NCI-H446 treated with DMSO at 0.1 percent for 48 hours (cell line): ENCODE measurements at places on chromosomes 1 and 21.

DNA sequence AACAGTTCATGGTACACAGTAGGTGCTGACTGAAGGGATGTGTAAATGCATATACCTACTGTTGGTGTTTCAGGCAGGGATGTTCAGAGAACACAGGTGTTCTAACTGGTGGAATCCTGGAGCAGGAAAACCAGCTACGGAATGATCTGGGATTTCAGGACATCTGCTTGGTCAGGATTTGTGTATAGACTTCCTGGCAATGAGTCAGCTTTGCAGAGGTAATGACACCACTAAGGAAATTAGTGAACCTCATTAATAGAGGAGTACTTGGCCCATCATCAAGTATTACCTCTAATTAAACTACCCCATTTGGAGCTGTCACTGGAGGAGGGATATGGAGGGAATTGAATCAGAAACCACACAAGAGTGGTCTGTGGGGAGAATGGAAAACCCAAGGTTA, 7.3 kb downstream of the MRPL37 start:
- no peak for DNase-seq

DNA sequence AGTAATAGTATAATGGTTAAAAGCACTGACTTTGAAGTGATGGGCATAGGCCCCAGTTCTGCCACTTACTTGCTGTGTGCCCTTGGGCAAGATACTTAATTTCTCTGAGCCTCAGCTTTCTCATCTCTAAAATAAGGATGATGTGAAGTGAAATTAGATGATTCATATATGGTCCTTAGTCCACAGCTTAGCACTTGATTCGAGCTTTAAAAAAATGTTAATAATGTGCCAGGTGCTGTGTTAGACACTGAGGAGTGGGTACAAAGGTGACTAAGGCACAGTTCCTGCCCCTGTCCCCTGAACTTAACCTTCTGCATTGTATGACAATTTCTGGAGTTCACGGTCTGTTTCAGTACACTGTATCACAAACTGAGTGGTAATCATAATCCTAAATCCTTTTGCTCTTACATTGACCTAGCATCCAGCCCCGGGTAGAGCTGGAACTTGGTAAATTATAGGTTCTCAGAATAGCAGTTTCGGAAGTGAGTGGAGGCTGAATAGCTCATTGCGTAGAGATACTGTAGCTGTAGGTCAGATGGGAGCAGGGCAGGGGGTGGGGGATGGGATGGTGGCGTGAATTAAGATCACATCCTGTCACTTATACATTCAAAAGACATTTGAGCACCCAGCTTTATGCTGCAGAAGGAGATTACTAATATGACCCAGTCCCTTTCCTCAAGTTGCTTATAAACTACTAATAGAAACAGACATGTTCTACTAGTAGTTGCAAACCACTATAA, 1.5 kb downstream of the ZNF691 start:
- no peak for DNase-seq

GRCh38 chr1:3074800-3075199, 5.8 kb downstream of the PRDM16 start:
- DNase-seq: no peak

DNA sequence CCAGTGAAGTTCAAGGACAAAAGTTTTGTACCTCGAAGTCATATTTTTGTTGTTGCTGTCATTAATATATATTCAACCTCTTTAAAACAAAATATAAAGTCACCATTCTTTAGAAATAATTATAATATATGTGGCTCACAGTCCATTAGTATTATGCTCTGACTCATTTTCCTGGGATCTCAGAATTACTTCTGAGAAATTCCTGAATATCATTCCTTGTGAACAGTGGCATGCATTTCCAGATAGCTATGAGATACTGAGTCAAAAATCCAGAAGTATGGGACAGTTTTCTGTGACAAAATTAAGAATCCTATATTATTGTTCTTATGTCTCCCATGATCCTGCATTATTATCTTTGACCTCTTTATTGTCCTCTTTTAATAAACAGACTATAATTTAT, 13.8 kb upstream of the RGS21 start:
- no peak for DNase-seq

GRCh38 chr1:18090636-18091035, 17.0 kb upstream of the IGSF21 start:
- no peak for DNase-seq

GRCh38 chr1:11502516-11502915, 23.6 kb downstream of the DISP3 start:
- no peak for DNase-seq

GRCh38 chr21:31566611-31567010, 92.9 kb upstream of the SOD1 start:
- no peak for DNase-seq

- no peak for DNase-seq
Measured at GRCh38 chr1:206467915-206468314, 2.4 kb upstream of the IKBKE start.

GRCh38 chr1:71967670-71968069, 314.7 kb downstream of the NEGR1 start:
- DNase-seq: no peak

DNA sequence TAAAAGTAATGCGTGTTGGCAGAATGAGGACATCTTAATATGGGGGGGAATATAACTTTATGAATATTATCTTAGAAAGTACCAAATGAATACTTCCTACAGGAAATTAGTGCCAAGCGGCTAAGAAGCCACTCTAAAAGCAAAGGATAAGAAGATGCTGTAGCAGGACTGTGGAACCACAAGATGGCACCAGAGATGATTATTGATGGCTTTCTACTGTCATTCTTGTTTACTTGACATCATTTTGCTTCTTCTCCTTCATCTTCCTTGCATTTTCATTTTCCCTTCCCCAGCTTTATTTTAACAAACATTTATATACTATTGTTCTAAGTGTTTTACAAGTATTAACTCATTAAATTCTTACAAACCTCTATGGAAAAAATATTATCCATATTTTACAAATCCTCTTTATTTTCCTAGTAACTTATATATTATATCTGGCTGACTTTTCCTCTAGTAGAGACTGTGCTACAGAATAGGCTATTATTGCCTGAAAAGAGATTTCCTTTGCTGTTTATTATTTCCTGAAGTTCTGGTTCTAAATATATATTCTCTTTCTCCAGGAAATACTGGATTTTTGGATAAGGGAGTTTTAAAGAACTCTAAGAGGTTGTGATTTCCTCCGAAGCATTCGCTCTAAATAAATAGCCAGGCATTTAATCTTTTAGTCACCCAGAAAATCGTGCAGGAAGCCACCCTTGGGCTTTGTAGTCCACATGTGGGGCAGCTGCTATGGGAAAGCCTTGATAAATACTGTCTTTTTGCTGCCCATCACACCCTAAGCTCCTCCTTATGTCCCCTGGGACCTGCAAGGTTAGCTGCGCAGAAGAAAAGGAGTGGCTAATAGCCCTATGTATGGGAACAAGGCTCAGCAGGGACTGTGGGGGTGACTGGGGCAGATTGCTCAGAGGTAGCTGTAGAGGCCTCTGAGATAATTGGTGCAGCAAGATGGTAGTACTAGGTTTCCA, 69.8 kb downstream of the TPR start:
- DNase-seq: peak; percentile 17

GRCh38 chr21:45817345-45817744, 164.2 kb upstream of the COL6A1 start:
- no peak for DNase-seq

DNA sequence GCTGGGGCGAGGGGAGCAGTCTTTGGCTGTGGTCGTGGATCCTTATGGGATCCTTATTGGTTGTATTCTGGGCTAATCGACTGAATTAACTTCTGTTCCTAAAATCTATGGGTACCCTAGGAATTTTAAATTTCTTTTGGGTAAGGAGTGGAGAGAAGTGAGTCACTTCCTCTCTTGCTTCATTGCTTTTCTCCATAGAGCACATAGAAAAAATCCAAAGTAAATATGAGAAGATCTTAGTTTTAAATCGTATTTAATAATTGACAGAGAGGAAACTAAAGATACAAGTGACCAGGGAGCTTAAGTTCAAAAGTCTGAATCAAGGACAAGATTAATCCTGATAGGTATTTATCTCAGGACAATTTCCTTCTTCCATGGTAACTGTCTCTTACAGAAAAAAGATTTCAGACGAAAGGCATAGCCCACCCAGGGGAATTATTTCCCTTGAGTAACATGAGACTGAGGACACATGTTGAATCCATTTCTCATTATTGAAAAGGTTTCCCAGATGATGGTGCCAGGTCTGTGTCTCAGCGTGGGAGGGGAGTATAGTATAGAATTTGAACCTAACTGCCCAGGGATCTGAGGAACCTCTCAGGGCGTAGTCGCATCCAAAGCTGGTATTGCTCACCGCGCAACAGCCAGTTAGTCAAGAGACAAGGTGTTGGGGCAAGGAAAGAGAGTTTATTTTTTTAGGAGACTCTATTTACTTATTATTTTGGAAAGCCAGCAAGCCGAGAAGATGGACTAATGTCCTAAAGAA, 28.7 kb upstream of the FASLG start:
- DNase-seq: no peak

DNA sequence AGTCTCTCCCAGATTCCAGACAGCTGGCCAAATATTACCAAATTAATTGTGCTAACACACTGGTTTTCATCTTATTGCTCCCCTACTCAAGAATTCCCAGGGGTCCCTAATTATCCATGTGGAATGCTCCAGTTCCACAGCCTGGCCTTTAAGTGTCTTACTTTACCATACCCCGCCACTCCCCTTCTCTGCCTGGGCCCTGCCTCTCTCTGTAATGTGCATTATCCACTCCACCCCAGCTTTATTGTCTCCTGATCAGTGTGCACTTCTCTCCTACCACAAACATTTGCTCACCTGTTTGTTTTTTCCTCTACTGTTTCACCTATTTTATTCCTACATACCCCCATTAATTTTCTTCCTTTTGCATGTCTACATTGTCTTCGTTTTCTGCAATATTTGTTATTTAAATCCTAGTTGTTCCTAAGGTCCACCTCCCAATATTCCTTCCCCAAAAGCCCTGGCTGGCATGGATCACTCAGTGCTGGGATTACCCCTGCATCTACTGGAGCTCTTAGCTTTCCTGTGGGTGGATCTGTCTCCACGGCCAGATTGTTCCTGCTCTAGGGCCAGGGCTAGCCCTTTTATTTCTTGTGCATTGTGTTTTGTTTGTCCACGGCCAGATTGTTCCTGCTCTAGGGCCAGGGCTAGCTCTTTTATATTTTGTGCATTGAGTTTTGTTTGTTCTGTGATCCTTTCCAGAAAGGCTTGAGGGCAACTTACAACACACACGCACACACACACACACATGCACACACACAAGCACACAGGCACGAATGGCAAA, 33.4 kb upstream of the ATP1B1 start:
- no peak for DNase-seq

DNA sequence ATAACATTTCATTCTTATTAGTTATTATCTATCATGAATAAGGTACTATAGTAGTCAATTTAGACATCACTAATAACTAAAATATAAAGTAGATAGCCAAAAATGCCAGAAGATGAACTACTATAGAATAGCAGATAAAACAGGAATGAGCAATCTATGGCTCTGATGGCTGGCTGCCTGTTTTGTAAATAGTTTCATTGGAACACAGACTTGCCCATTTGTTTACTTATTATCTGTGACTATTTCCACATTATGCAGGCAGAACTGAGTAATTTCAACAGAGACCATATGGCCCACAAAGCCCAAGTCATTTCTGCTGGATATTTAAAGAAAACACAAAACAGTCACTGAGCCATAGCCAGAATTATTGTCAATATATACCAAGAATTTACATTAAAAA, 222.1 kb downstream of the COL24A1 start:
- DNase-seq: no peak

GRCh38 chr1:110555807-110556470, 37.0 kb upstream of the KCNA10 start:
- DNase-seq: peak; percentile 50

DNA sequence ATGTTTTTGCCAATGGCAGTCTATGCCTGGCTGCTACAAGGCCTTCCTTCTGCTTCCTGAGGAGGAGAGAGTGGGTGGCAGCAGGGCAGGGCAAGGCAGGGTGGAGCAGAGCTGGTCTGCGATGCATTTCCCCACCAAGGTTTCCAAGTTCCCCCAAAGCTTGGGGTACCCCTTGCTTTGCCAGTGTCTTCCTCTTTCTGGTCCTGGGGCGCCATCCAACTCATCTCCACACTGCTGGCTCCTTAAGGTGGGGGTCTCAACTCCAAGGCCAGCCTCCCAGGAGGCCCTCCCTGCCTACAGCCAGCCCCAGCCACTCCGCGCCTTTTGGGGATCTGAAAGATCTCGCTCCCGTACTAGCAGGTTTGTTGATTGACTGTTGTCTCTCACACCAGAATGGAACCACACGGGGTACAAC, 3.9 kb upstream of the SKI start:
- DNase-seq: no peak

DNA sequence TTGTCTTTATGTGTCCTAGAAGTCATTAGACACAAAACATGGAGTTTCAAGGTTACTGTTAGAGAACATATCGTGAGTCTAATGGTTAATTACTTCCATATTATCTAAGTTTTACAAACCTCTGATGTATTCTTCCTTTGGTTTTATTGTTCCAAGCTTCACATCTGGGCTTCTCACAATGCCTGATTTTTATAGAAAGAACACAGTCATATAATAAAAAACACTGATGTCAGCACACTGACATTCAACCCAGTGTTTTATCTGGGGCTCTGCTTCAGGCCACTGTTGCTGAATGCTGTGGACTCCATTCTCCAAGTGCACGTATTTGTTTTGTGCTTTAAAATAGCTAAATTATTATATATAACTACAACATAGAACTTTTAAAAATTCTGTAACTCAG, 232.9 kb downstream of the SMYD3 start:
- no peak for DNase-seq

GRCh38 chr1:157732755-157733154, 32.2 kb upstream of the FCRL3 start:
- no peak for DNase-seq

- peak; percentile 91 for DNase-seq
Measured at GRCh38 chr1:153783233-153784190, 8.3 kb downstream of the SLC27A3 start.

DNA sequence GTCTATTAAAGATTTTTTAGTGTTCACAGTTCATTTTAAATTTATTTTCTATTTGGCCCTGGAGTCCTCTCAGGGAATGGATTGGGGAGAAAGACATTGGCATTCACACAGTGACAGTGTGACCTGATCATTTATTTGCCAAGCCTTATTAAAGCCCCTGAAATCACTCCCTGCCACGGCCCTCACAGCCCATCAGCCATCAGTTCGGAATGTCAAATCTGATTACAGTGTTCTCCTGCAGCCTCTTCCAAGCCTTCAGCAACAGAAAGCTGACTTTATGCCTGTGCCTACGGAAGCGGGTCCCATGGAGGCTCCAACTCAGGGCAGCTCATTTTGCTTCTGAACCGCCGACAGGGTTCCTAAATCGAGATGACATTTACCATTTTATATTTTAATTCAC, 451.2 kb downstream of the DSCAM start:
- DNase-seq: no peak

DNA sequence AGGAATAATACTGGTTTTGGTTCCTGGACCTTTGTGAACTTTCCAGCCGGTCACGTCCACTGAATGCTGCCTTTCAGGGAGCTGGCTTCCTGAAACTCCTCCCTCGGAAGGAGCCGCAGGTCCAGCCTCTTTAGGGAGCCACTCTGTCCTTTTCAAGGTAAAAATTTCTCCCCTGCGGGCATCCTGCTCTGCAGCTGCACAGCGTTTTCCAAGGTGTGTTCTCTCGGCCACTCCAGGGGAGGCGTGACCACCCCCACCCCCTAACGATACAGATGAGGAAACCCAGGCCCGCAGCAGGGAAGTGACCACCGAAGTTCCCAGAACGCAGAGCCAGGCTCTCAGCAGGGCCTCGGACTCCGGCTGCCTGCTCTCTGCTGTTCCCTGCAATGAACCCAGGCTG, 21.5 kb downstream of the PADI2 start:
- DNase-seq: no peak
